ENCODE measurements at places on chromosomes 12 and 14.

DNA sequence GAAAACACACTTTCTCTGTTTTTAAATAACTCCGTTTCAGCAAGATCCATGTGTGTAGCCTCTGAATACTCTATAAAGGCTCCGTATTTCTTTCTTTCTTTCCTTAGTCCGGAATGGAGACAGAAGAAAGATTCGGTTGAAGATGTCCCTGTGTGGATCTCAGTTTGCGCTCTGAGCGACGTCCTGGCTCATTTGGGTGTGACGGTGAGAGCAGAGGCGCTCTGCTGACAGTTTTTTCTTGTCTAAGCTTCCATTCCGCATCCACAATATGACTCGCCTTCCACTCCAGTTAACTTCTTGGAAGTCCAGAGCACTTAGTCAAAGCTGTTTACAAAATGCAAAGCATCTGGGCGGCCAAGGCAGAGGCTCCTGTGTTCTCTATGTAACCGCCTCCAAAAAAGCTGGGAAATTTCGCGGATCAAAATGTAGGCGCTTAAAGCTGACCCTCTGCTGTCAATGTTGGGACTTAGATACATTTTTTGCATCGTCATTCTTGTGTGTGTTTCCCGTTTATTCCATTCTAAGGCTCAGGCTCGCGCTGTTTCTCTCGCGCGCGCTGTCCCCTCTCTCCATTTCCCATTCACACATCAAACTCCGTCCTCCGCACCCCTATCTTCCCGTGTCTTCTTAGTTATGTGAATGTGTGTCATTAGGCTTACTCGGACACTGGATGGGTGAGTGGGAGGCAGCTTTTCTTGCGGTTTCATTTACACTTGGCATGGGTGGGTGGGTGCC, 880 bp upstream of the FLRT2 start:
- no peak for DNase-seq

DNA sequence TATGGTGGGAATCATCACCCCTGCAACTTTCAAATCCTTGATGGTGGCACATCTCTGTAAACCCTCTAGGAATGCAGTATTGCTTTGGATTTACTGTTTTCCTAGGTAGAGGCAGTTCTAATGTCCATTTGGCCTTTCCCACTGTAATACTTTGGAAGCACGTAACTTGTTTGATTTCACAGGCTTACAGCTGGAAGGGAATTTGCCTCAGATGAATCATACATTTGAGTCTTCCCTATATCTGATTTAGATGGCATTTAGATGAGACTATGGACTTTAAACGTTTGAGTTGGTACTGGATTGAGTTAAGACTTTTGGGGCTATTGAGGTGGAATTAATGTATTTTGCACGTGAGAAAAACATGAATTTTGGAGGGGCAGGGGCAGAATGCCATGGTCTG, 35.9 kb downstream of the DAAM1 start:
- no peak for DNase-seq

DNA sequence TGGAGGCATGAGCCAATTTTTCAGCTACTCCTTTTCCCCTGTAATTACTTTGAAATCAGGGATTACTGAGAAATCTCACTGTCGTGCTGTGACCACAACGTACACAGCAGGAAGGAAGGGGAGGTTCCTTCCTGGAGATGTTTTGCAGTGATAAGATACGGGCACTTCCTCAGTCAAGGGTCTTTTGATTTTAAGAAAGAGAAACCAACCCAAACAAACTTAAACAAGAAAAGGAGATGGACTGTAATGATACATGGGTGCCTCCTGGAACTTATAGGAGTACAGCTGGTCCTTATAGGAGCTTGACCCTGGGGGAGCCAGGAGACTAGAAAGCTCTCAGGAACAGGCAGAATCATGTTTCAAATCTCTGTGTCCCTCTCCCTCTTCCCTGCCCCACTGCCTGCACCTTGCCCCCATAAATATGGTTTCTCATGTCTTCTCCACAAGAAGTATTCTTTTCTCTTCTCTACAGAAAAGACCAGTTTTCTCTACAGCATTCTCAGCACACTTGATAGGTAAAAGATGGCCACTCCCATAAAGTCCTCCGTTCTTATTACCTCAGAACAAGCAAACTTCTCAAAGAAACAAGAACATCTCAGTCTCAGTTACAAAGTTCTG, 281.1 kb upstream of the AMIGO2 start:
- no peak for DNase-seq

- no peak for DNase-seq
Measured at GRCh38 chr12:119910586-119910985, 33.5 kb upstream of the CIT start.

GRCh38 chr12:6664902-6665301, 2.0 kb upstream of the ING4 start:
- DNase-seq = no peak

GRCh38 chr14:104686624-104687517, 2.5 kb upstream of the INF2 start:
- DNase-seq = no peak

All from GM18507 (cell line).